ENCODE measurements at places on chromosomes 13 and 19. TPM values are rescaled to one million over a fixed set of nuclear protein-coding genes. Genes with fewer than 3 reads are reported as not detected.

The ACP7 gene
- under 0.01 TPM for total RNA-seq

The PTH2 gene
- not detected for total RNA-seq

The KLK10 gene
- not detected for total RNA-seq

The SMG9 gene
- total RNA-seq = 3.2 TPM

The CYP2A6 gene
- total RNA-seq = not detected

The KLK4 gene
- total RNA-seq = not detected

The CLEC11A gene
- 27.4 TPM for total RNA-seq

The ZNF564 gene
- 6.2 TPM for total RNA-seq

The IFNL1 gene
- total RNA-seq = not detected

The NLRP4 gene
- not detected for total RNA-seq

The LHB gene
- not detected for total RNA-seq

The KANK3 gene
- total RNA-seq = 14.6 TPM

The VAV1 gene
- total RNA-seq = not detected

The GPALPP1 gene
- 25.3 TPM for total RNA-seq

The TUBA3C gene
- total RNA-seq = not detected

The ZSCAN4 gene
- total RNA-seq = not detected

The RGCC gene
- 34.8 TPM for total RNA-seq

The FGF21 gene
- total RNA-seq = not detected

The ZNF57 gene
- 6.8 TPM for total RNA-seq

The KDELR1 gene
- 29.8 TPM for total RNA-seq

The SAE1 gene
- 187 TPM for total RNA-seq

The MEX3D gene
- total RNA-seq = 64.6 TPM

The ZNF229 gene
- 12.6 TPM for total RNA-seq

The SGCG gene
- under 0.01 TPM for total RNA-seq

The SYCN gene
- total RNA-seq = not detected

The GAPDHS gene
- not detected for total RNA-seq

The ADM5 gene
- total RNA-seq = 0.32 TPM

The NUDT19 gene
- 9.1 TPM for total RNA-seq

The CEACAM16 gene
- total RNA-seq = not detected

The HRC gene
- total RNA-seq = not detected

The RUBCNL gene
- not detected for total RNA-seq

The PPM1N gene
- 1.9 TPM for total RNA-seq

The AKT2 gene
- total RNA-seq = 43.3 TPM

The VSTM1 gene
- total RNA-seq = not detected

The NLRP11 gene
- not detected for total RNA-seq

The IGLON5 gene
- total RNA-seq = not detected

The KLHL26 gene
- total RNA-seq = 4.2 TPM

The DNAJC15 gene
- 24.0 TPM for total RNA-seq

The YJEFN3 gene
- total RNA-seq = under 0.01 TPM

The ZNF497 gene
- 1.4 TPM for total RNA-seq

The NR2F6 gene
- total RNA-seq = 49.7 TPM

The SOX21 gene
- not detected for total RNA-seq

The ZNF45 gene
- total RNA-seq = 14.6 TPM

The ADAT3 gene
- 2.7 TPM for total RNA-seq

The GNG7 gene
- total RNA-seq = 0.32 TPM

The AMER2 gene
- total RNA-seq = not detected

The TINCR gene
- total RNA-seq = not detected

The KLK3 gene
- not detected for total RNA-seq

The INAFM1 gene
- total RNA-seq = not detected

The FBXO27 gene
- total RNA-seq = 1.2 TPM

The FAM124A gene
- total RNA-seq = 3.6 TPM

The CYP4F2 gene
- not detected for total RNA-seq

Measured in epithelial cell of umbilical artery (primary cell).